Umbilical cord (tissue), 2 donors: ENCODE measurements at places on chromosomes 4 and X.
A peak's percentile ranks its signal among the peaks of the same experiment; 100 is the strongest.

DNA sequence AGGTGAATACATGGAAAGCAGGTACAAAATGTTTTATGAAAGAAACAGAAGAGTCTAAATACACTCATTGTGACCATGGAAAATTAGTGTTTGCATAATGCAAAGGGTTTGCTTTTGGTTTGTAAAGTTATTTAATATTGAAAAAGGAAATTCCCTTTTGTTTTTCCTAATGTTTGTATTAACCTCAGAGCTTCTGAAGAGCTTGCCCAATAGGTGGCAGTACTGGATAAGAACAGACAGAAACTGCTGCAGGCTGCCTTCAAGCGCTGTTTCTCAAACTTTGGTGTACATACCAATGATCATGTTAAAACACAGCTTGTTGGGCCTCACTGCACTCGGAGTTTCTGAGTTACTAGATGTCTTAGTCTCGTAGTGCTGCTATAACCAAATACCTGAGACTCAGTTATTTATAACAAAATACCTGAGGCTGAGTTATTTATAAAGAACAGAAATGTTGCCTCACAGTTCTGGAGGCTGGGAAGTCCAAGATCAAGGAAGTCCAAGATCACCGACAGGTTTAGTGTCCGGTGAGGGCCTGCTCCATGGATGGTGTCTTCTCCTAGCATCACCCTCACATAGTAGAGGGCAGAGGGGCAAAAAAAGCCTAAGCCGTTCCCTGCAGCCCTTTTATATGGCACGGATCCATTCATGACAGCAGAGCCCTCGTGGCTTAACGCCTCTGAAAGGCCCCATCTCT is 54.2 kb downstream of the SUPT20HL2 start:
- peak; percentile 52 for DNase-seq

GRCh38 chrX:116285501-116285900 is 115.0 kb downstream of the AGTR2 start:
- no peak for DNase-seq

DNA sequence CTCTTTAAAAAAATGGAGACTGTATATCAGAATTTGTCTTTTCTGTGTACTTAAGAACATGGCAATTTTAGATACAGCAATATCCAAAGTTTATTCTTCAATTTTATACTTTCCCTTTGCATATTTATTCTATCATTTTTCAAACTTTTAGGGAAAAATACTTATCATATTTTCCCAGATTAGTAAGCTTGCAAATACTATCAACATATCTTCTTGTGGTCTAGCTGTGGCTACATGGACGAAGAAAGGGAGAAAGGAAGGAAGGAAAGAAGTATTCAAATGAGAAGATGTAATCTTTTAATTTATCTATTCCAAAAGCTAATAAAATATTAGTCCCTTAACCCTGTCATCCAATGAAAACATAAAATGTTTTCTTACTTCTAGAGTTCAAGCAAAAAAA is 797.8 kb upstream of the GALNTL6 start:
- no peak for DNase-seq

DNA sequence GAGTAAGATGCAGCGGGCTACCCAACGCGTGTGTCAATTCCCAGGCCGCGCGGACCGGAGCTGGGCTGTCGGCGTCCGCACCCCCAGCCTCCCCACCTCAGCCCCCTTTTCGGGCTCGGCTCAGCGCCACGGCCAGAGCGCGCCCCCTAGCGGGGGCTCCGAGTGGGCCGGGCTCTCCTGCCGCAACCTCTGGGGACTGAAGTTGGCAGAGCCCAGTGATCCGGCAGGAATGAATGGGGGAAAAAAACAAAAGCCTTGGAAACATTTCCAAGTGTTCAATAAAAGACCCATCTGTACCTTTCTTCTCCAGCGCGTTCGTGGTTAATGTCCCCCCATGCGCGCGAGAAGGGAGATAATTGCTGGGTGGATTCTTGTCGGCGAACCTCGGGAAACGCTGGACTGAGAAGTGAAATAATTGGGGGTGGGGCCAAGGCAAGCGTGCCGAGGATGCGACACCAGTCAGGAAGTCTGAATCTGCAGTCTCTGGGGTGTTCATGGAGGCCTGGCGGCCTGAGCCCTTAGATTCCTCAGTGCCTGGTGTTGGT is 5.2 kb upstream of the ARX start:
- no peak for DNase-seq

- peak; percentile 46 for DNase-seq
Observed at GRCh38 chrX:70262952-70263567, 3.1 kb upstream of the P2RY4 start.

GRCh38 chr4:6971536-6972374 is 62.1 kb downstream of the TBC1D14 start:
- no peak for DNase-seq

DNA sequence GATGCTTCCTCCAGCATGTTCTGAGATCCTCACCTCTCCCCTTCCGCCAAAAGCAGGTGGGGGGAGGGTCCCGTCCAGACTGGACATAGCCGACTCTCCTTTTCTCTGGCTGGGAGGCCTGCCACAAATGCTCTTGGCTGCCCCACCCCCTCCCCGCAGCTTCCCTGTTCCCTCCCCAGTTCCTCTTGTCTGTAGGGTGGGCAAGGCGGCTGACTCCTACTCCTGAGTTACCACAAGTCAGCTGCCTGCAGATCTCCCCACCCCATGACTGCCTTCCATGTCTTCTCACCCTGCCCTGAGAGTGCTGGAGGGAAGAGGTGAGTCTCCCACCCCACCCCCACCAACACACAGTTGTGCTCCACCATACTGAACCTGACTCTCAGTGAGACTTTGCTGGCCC is 2.9 kb downstream of the ATP6AP1 start:
- no peak for DNase-seq

DNA sequence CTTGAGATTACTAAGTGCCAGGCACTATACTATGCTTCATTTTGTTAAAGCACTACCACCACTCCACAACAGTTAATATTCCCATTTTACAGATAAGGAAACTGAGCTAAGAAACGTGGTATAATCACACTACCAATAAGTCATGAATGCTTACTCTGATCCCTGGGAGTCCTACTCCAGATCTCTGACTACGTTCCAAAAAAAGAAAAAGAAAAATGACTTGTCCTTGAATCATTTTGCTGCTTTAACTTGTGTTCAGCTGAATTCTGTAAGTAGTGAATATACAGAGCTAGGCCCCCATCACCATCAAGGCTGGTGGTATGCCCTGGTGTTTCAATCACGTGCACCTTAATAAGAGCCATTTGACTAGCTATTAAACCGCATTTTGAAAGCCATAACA is 39.4 kb downstream of the LDB2 start:
- no peak for DNase-seq

- peak; percentile 59 for DNase-seq
Observed at GRCh38 chr4:176587920-176588319, 204.8 kb downstream of the VEGFC start.

DNA sequence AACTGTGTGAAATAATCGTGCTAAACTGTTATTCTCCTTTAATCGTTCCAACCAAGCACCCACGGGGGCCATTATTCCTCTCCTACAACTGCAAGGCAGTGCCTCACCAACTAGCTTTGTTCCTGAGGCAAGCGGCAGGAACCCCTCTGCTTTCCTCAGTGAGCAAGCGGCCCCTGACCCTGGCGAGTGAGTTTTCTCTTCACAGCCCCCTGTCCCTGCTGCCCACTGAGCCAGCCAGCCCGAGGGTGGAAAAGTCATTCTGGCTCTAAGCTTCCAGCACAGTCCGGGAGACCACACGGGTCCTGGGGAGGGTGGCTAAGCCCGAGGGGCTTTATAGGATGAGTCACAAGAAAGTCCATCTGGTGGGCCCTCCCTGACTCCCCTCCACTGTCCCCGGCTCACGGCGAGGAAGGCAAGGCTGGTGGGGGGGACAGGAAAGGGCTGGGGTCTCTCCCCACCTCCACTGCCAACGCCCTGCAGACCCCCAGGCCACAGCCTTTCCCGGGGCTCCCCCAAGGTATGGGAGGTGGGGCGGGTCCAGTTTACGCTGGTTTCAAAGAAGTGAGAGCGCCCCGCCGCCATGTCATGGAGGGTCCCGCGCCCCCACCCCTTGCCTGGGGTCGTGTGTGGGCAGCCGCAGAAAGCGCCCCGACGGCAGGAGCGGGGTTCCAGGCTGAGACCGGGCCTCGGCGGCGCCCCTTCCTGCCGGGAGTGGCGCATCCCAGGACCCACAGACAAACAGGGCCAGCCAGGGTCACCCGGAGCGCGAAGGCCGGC is 45.0 kb downstream of the CPLX1 start:
- DNase-seq, result no peak

GRCh38 chr4:119010909-119011606 is 122.4 kb downstream of the SYNPO2 start:
- DNase-seq, result no peak

DNA sequence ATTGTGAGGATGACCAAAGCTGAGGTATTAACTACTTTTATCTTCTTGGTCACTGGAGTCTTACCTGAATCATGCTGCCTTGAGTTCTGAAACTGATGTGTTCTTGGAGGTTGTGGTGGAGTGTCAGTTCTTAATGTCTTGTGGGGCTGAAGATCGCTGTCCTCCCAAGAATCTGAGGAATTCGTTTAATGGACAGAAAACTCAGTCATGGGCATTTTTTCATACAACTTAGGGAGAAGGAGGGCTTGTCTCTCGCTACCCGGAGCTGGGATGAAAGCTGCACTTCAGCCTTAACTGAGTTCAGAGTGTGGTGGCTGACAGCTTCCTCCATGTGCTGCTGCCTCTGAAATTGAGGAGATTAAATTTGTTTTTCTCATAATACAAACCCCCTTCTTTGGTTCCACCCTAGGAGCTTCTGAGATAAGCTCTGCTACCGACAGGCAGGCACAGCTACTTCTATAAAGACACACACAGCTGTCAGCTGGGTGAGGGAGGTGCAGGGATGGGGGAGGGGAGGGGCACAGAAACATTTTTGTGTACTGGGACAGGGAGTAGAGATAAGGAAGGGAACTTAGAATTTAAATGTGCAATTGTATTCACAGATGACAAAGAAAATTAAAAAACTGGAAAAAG is 30.8 kb downstream of the RBBP7 start:
- DNase-seq, result peak; percentile 33

DNA sequence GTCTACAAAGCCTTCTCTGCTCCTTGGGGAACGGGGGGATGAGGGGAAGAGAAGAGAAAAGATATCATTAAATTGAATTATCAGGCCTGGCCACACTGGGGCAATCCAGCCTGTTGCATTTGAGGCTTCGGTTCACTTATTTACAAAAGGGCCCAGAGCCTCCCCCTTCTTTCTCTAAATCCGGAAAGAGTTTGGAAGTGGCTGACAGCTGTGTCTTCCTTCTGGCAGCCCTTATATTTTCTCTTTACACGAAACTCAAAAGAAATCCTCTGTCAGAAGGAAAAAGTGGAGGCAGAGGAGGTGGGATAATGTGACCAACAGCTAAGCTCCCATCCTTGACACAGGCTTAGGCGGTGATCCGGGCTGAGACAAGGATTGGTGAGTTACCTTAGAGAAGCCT is 158.3 kb upstream of the TAPT1 start:
- DNase-seq, result peak; percentile 95

DNA sequence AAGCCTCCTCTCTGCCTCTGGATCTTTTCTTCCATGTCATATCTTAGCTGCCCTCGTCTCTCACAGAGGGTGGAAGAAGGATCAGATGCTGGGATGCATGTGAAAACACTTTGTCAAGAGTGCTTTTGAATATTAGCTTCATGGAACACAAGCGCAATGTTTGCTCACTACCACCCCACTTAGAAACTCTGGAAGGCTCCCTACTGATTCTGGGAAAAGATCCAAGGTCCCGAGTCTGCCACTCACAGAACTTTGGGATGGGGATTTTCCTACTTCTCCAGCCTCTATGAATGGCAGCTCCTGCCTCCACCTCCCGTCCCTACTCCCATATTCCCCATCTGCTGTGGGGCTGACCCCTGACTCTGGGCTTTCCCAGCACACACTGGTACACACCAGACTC is 40.2 kb upstream of the CRMP1 start:
- DNase-seq, result no peak

- no peak for DNase-seq
Observed at GRCh38 chrX:13468096-13468495, 101.3 kb upstream of the EGFL6 start.

- no peak for DNase-seq
Observed at GRCh38 chr4:100790836-100791615, 273.2 kb upstream of the EMCN start.

- no peak for DNase-seq
Observed at GRCh38 chr4:176668324-176668723, 124.4 kb downstream of the VEGFC start.

DNA sequence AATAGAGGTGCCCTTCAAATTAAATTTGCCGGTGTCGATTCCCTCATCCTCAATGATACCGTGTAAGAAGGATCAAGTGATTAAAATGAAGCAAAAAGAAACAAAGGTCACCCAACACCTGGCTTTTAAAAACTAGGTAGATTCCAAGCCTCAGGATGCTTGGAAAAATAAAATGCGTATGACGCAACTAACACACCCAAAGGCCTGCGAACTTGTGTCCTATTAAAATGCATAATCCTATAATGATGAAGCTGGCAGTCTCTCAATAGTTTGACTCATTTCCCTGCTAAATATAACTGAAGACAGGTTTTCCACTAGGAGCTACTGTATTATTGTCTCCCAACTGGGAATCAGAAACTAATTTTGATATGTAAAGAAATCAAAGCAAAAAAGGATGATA is 263.2 kb downstream of the DHX15 start:
- no peak for DNase-seq

DNA sequence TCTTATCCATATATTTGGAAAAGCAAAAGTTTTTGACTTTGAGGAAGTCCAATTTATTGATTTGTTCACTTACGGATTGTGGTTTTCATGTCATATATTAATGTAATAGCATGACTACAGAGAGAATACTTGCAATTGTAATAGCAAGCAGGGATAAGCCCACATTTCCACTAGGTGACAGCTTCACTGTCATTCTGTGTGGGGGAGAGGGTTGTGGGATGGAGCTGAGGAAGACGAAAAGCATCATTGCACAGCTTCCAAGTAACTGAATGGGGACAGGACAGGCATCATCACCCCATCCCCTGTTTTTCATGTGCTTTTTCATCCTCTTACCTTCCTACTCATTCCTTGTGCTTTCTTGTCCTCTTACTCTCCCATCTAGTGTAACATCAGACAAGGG is 31.4 kb downstream of the BEX3 start:
- no peak for DNase-seq

DNA sequence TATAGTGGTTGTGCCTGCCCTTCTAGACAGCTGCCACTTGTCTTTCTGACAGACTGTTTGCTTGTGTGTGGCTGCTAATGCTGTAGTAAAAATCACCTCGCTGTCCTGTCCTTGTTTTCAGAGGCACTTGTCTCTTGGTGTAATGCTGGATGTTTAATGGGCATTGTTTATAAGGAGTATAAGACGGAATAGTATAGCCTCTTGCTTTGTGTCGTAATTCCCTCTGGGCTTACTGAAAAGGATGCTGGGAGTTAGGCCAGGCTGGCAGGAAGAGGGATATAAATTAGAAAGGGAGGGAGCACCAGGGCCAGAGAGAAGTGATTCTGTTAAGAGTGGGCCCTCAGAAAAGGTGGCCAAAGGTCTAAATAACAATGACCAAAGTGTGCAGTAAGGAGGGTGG is 29.0 kb downstream of the NHS start:
- no peak for DNase-seq

DNA sequence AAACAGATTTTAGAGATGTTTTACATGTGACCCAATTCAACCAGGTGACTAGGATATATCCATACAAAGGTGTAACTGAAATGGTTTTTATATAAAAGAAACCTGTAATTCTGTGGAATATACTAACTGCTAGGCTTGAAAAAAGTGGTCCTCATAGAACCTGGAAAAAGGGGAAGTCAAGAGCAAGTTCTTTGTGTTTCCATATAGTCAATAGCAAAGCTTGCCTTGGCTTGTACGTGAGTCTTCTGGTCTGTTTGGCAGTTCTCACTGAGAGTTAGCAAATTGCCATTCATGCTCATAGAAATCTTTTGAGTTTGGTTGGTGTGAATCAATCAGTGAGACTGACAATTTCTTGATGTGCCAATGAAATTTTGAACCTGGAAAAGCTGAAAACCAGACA is 79.4 kb upstream of the SMIM10 start:
- no peak for DNase-seq
